Lung (tissue), 17 donors: ENCODE measurements at places on chromosomes 1 and 21.

DNA sequence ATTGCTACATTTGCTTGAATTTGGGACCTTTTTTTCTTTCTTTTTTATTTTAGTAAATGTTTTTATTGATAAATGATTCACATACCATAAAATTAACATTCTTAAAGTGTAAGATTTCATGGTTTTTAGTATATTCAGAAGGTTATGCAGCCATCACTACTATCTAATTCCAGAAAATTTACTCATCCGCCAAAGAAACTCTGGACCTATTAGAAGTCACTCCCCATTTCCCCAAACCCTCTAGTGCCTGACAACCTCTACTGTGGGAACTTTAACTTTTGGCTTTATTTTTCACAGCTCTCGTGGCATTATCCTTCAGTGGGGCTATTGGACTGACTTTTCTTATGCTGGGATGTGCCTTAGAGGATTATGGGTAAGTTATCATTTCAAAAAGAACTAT is 4.5 kb downstream of the LEPR start:
- no peak for DNase-seq

DNA sequence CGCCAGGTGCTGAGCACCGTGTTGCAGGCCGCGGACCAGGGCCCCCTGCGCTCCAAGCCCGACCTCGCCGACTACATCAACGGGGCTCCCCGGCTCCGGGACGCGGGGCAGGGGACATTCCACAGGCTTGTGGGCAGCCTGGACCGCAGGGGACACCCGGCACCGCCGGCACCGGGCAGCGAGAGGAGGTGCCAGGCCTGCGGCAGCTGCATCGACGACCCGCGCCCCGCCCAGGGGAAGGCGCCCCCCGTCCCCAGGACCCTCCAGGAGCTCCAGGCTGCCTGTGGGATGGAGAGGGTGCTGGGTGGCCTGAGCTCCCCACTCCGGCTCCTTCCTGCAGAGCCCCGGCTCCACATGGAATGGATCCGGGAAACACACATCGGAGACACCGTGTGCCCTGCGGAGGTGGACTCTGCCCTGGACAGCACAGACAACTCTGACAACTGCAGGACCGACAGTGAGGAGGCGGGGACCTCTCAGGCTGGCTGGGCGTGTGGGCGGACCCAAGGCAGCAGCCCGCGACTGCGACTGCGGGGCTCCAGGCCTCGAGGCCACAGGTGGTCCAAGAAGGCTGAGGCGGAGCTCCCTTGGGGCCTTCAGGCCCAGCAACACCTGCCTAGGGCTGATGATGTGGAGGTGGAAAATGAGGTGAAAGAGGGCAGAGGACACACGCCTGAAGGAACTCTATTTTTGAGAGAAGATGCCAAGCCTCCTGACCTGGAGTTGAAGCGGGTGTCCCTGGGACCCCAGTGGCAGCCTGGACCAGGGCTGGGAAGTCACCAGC is 22.8 kb downstream of the KIAA1614 start:
- DNase-seq: no peak

DNA sequence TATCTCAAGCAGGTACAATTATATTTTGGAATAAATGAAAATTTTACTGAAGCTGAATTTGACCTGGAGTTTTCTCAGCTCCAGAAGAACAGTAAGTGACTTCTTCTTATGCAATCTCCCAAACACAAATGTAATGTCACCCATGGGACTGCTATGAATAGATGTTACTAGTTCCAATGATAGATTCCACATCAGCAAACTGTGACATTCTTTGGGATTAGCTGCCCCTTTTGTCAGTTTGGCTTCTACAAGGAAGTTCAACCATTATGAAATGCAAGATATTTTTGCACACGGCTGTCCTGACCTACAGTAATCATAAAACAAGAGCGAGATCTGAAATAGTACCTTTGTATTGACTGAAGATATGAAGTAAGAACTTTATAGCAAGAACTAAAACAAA is 27.8 kb upstream of the TSNAX start:
- DNase-seq: no peak

- DNase-seq: no peak
Observed at GRCh38 chr1:2396059-2396458, 4.4 kb downstream of the RER1 start.

DNA sequence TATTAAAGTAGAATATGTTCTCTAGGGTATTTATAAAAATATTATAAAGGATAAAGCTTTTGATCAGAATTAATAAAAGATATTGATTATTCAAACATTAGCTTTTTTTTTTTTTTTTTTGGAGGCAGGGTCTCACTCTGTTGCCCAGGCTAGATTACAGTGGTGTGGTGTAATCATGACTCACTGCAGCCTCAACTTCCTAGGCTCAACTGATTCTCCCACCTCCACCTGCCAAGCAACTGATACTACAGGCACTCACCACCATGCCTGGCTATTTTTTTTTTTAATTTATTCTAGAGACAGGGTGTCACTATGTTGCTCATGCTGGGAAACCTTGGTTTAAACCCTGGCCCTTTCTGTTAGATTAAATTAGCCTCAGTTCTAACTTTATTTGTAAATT is 188.3 kb downstream of the CLEC20A start:
- no peak for DNase-seq

DNA sequence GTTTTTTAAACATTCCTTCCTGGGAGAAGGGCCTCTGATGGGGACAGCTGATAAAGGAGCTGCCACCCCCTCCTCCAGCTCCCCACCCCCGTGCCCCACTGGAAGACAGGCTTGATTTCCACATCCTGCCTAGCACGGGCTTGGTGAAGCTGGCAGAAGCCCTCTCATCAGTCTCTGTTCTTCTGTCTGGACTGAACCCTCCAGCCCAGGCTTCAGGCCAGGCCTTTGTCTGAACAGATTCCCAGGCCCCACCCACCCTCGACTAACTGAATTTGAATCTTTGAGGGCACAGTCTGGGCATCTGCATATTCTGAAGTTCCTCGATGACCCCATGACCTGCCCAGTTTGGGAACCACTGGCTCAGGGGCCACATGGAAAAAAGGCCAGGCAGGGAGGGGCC is 75.3 kb downstream of the CD58 start:
- no peak for DNase-seq
